ENCODE measurements at places on chromosomes 3 and 15.

DNA sequence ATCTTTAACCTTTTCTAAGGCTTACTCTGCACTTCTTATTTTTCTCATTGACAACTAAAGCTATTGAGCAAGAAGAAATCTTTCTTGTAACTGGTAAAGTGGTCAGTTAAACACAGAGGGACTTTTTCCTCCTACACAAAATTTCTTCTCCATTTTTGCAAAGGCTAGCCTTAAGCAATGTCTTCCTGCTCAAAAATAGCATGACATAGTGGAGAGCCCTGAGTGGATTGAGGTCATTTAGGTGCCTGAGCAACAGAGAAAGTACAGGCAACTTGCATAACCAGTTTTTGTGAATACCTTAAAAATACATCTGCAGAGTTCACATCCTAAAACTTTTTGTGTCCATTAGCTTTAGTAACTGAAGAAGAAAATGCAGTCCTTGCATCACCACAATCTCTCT lies 144.7 kb upstream of the TTC14 start:
- DNase-seq: no peak

DNA sequence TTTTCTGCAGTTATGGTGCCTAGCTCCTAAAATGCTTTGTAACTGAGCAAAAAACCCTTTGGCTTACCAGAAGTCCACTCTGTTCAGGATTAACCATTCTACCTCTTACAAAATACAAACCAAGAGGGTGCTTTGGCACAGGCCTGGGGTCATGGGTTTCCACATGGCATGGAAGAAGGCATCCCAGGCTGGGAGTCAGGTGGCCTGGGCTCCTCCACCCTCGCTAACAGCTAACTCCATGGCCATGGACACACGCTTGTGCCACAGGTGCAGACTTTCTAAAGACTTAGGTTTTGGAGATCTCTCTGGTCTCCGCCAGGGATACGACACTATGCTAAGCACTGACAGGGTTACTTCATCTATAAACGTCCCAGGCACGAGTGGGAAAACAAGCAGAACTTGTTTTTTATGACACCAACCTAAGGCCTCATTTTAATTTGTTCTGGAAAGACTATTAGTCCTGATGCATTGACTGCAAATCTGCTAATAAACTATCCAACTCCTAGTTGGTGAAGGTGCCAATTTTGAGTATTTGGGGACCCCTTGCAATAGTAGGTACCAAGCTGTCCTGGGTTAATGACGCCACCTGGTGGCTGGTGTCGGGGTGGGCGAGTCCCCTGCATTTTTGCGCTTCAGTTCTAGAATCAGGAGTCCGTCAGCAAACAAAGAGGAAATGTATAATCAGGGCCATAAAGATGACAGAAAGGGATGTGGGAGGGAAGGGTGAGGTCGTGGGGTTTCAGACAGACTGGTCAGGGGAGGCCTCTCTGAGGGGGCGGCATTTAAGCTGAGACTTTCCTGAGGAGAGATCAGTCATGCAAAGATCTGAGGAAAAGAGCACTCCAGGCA lies 10.3 kb upstream of the ALDH1A3 start:
- DNase-seq: no peak

DNA sequence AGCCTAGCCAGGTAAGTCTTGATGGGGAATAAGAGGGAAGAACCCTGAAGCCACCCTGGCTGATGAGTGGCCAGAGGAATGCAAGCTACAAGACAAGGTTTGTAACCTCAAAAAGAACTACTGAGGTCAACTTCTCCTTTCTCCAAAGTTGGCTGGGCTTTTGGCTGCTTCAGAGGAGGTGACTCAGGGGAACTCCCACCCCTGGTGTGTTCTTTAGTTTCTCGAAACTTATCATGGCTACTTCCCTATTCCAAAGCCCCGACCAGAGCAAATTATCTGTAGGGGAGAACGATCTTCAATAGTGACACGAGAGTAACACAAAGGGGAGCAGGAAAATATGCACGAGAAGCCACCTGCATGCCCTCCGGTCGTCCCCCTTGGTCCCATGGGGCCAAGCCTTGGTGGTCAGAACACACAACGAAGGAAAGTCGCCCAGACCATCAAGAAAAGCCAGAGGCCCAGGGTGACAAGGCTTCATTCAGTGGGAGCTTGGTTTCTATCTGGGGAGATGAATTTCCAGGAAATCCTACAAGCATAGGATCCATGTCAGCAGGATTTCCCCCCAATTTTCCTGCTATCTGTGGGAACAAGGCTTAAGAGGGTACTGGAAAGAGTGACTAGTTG lies 6.5 kb upstream of the BCL2A1 start:
- peak; percentile 90 for DNase-seq

GRCh38 chr15:69559440-69560190 lies 107.0 kb downstream of the RPLP1 start:
- DNase-seq: no peak

GRCh38 chr3:101758224-101758623 lies 20.8 kb upstream of the NXPE3 start:
- DNase-seq: no peak

- DNase-seq: no peak
Measured at GRCh38 chr3:163018067-163018466, 1521.5 kb downstream of the OTOL1 start.

GRCh38 chr15:68183616-68184315 lies 21.4 kb downstream of the CALML4 start:
- DNase-seq: no peak

DNA sequence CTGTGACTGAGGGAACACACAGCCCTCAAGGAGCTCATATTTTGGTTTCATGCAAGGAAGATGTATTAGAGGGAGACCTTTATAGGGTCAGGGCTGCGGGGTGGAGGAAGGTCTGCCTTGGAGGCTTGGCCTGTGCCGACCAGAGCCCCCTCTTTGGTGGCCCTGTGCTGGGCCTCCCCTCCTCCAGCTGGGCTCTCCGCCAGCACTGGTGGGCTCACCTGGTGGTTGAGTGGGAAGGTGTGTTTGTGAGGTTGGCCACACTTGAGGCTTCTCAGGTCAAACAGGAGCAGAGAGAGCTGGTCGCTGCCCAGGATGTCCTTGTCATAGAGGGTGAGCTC lies 2.6 kb downstream of the PLA2G4F start:
- DNase-seq: no peak

GRCh38 chr15:78072080-78072892 lies 5.2 kb downstream of the TBC1D2B start:
- DNase-seq: no peak

DNA sequence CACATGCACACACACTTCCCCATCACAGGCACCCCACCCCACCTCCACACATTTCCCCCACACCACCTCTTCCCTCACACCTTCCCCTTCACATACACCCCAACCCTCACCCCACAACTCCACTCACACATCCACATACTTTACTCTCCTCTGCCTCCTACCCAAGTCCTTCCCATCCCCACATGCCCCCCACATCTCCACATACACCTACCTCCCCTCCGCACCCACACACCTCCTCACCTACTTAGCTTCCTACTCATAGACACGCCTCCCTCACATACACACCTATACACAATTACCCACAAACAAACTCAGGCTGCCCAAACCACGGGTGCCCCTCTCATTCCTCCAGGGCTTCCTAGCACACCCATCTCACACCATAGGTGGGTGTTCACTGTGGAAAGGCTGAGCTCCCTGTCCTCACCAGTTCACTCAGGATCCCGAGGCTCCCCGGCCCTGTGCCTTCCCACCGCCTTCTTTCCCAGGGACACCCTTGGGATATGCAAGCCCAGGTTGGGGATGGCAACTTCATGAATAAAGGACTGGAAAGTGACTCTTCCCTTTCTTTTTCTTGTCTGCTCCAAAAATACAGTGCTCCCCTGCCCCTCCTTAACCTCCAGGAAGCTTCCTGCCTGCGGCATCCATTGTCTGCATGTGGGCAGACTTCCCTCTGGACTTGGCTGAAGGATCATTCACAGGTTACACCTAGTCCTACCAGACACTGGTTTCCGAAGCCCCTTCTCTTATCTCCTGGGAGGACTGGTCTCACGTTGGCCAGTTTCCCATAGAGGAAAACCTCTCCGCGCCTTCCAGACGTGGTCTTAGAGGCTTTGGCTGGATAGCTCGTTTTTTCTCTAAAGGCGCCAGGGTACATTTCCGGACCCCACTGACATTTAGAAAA lies 61.5 kb downstream of the SLCO2A1 start:
- DNase-seq: no peak

- no peak for DNase-seq
Measured at GRCh38 chr3:50288387-50289007, 3.7 kb downstream of the IFRD2 start.

DNA sequence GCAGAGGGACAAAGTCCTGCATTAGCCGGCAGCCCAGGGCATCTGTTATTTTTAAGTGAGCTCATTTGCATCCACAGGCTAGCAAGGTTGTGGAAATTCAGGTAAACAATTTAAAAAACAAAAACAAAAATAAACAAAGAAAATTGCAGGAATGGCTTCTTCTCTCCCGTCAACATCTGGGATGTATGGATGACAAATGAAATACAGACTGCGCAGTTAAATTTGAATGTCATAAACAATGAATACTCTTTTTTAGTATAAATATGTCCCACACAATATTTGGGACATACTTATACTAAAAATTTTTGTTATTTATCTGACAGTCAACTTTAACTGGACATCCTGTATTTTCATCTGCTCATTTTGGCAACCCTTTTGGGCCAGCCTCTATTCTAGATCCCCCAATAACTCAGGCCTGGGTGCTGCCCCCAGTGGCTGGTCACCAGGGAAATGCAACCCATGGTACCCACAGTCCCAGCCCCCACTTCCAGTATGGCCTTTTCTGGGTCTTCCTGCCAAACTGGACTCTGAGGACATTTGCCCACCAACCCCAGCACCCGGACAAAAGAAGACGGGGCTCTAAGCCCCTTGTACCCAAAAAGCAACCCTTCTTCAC lies 12.7 kb downstream of the GRM2 start:
- DNase-seq: no peak

- DNase-seq: no peak
Measured at GRCh38 chr3:181730316-181730715, 18.6 kb downstream of the SOX2 start.

GRCh38 chr15:48800811-48801455 lies 9.9 kb downstream of the CEP152 start:
- DNase-seq: no peak

- no peak for DNase-seq
Measured at GRCh38 chr3:97957617-97958311, 14.5 kb downstream of the RIOX2 start.

DNA sequence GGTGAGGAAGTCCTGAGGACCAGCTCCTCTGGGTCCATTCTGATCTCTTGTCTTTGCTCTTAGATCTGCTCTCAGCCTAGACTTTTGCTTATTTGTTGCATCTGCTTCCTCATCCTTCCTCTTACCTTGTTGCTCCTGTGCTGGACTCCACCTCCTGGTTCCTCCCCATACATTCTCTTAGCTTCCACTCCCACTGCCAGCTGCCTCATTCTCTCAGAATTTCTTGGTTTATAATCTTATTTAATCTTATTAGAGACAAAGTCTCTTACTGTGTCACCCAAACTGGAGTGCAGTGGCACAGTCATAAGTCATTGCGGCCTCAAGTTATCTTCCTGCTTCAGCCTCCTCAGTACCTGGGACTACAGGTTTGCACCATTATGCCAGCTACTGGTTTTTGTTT lies 68.2 kb upstream of the PSMD6 start:
- no peak for DNase-seq

DNA sequence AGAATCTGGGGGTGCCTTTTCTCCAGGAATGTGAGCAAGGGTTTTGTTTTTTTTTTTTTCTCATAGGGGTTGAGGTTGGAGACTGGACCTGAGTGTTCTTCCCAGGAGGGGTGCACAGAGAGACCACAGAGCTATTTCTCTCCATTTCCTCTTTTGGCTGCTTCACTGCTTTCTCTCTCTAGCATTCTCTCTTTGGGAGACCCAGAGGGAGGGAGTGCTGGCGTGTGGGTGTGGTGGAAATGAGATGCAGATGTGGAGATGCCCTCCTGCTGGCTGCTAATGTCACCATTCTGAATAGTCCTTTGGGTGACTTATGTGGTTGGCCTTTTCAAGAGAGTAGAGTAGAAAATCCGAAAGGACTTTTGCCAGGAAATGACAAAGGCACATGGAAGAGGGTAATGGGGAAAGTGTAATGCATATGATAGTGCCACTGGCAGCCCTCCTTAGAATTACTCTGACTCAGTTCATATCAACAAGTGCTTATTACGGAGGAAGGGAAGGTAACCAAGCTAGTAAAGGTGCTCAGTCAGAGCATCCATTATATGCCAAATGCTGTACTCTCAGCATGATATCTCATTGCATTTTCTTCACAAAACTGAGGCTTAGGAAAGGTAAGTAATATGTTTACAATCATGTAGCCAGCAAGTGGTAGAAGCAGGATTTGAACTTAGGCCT lies 1.9 kb downstream of the SYN2 start:
- no peak for DNase-seq

GRCh38 chr3:194364652-194365434 lies 4.7 kb downstream of the LRRC15 start:
- DNase-seq: no peak

DNA sequence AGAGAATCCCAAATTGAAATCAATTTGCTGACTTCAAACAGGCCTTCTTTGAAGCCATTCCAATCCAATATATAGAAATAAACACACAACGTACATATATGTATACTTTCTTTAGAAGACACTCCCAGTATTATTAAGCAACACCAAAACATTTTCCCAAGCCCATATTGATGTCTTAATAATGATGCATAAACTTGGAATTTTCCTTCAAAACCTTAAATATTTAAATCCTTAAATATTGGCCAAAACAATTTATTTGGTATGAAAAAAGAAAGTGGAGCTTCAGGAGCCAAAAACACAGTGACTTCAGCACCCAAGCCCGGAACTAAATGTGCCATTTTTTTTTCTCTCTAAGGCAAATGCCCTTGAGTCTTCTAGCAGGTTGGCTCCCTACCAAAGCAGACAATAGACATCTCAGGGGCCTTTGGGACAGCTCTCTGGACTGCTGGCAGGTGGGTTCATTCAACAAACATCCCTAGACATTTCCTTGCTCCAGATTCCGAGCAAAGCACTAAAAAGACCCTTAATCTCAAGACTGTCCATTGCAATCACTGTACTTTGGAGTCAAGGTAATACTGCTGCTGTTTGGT lies 384.7 kb downstream of the NTRK3 start:
- no peak for DNase-seq

DNA sequence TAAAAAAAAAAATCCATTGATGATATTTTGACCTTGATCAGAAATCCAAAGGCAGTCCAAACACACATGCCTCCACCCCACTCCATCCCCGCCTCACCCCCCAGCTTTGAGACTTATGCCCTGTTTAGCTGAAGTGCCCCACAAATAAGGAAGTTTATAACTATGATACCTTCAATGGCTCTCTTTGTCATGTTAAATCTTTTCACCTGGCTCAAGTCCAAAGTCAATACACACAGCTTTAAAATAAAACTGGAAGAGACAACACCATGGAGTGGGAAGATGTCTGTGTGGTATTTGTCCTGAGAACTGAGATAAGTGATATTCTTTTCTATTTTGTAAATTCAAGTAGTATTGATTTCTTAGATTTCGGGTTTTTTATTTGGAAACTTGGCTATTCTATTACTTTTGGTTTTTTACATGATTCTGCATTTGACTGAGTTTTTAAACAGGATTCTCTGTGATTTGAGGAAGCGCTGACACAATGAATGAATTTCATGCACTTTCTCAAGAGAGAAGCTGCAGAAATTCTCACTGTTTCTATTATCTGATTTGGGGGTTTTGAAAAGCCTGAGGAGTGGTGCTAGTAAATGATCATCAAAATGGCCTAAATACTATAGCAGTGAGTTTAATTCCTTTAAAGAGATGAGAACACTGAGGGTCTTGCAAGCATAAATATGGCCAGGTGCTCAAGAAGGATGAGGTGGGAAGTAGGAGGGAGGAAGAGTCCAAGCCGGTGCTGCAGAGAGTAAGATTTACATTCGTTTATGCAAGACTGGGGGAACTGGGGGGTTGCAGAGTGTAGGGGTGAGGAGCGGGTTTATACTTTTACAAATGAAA lies 5.2 kb downstream of the FOXB1 start:
- no peak for DNase-seq
